ENCODE measurements at places on chromosomes 6 and 20. TPM values are rescaled to one million over a fixed set of nuclear protein-coding genes. Genes with fewer than 3 reads are reported as not detected.

Gene MYB
- polyA plus RNA-seq, result 4.0 TPM

DNA sequence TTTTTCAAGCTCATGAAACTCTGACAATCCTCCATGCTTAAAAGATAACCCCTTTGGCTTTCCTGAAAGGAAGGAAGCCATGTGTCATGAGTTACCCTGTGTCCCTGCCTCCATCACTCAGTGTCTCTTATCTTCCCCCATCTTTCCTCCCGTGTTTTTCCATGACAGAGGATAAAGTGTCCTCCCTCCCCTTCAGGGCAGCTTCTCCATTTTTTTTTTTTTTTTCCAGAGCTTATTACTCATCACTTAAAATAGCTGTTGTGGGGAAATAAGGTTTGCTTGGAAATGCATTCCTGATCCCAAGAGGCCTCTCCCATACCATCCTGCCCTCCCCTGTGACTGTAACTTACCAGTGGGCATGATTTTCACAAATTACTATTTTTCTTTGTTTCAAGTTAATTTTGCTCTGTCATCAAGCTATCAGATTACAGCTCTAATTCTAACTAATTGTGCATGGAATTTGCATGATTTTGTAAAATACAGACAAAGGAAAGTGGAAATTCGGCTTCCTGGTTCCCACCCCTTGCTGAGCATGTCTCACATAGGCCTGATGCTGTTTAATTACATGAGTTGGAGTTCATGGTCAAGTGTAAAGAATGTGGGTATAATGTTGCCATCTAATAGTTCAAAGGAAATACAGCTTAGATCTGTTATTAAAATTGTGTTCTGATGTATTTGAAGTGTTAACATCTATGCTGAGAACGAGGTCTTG, 614.5 kb upstream of the FLRT3 start:
- H3K27ac ChIP-seq, result no peak overlapping the region
- H3K36me3 ChIP-seq, result no peaks in the 10 kb centered on the region
- peaks cover 17% of the 10 kb centered on the region for H3K4me1 ChIP-seq
- no peak overlapping the region for H3K4me3 ChIP-seq

DNA sequence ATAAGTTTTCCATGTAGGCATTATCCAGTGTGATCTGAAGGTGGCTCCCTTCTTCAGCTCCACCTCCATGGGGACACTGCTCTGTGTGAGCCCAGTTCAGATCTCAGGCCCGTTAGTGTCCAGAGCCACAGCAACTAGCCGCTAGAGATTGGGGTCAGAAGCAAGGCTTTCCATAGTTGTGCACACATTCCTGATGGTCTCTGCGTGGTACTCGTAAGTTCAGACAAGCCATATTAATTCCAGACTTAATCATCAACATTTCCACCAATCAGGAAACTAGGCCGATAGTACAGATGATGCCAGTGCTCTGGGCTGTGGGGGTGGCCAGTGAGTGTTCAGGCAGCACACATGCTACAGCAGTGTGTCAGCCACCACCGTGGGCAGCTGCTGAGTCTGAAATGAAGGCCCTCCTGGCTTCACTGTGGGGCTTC, 17.5 kb upstream of the SYNCRIP start:
- H3K36me3 ChIP-seq, result no peaks in the 10 kb centered on the region
- no peak for DNase-seq
- H3K27me3 ChIP-seq, result no peaks in the 10 kb centered on the region
- H3K4me1 ChIP-seq, result no peaks in the 10 kb centered on the region

- no peak for DNase-seq
- no peaks in the 10 kb centered on the region for H3K4me1 ChIP-seq
- H3K36me3 ChIP-seq, result no peaks in the 10 kb centered on the region
- no peak overlapping the region for H3K27ac ChIP-seq
- H3K4me3 ChIP-seq, result no peak overlapping the region
Measured at GRCh38 chr6:37713529-37714119, 15.9 kb upstream of the MDGA1 start.

DNA sequence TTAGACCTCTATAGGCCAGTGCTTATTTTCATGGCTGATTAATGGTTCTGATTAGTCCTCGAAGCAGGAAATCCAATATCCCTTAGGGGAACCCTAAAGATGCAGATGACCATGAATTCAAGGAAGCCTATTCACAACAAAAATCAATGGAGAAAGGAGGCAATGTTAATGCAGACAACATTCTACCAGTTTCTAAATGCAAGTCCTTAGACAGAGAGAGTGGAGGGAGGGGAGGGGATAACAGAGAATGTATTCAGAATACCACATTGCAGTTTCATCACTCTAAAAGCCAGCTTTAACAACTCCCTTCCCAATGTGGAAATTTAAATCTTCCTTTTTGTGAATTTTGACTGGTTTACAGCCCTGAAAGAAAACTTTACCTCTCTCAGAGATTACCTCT, 87.1 kb upstream of the POU3F2 start:
- H3K36me3 ChIP-seq, result no peaks in the 10 kb centered on the region
- H3K27ac ChIP-seq, result no peak overlapping the region
- DNase-seq, result no peak
- no peaks in the 10 kb centered on the region for H3K4me1 ChIP-seq
- no peak overlapping the region for H3K4me3 ChIP-seq

Gene HSD17B8
- polyA plus RNA-seq, result 22.0 TPM

DNA sequence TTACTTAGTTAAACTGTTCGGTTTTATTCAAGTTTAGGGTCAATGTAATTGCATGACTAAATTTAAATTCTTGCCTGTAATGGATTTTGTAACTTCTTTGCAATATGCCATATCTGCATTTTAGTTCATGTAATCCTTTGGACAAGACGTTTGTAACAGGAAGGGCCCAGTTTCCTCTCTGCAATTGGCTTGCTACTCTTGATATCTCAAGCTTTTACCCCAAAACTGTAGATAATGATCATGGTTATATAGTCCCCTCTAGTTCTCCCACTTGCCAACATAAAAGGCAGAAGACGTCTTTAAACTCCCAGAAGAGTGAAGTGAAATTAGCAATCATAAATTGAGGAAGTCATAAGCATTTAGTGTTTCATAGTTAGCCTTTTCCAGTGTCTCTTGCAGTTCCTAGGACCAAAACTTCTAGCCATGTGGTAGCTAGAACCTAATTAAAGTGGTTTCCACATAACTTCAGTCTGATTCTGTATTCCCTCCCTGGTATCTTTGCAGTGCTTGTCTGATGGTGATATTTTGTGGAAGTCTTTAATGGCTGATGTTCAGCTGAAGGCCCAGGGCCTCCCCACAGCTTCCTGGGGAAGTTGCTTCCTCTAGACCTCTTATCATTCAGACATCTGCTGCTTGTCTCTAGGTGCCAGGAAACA, 117.8 kb upstream of the SUPT3H start:
- H3K27me3 ChIP-seq, result no peaks in the 10 kb centered on the region
- no peak for DNase-seq
- H3K36me3 ChIP-seq, result no peaks in the 10 kb centered on the region
- H3K4me3 ChIP-seq, result no peak overlapping the region
- no peak overlapping the region for H3K27ac ChIP-seq

GRCh38 chr6:105111871-105112270, 67.9 kb downstream of the POPDC3 start:
- no peaks in the 10 kb centered on the region for H3K27me3 ChIP-seq
- no peak overlapping the region for H3K27ac ChIP-seq
- H3K4me3 ChIP-seq, result no peak overlapping the region
- H3K36me3 ChIP-seq, result no peaks in the 10 kb centered on the region
- DNase-seq, result no peak

Gene TREML2
- 0.18 TPM for polyA plus RNA-seq

Gene RALY
- 133 TPM for polyA plus RNA-seq

Gene BTNL2
- polyA plus RNA-seq, result not detected

Gene NINL
- 15.3 TPM for polyA plus RNA-seq

Gene TMEM170B
- 0.63 TPM for polyA plus RNA-seq

All from H1 (cell line).